H7 (cell line): ENCODE measurements at places on chromosomes 4 and X.

DNA sequence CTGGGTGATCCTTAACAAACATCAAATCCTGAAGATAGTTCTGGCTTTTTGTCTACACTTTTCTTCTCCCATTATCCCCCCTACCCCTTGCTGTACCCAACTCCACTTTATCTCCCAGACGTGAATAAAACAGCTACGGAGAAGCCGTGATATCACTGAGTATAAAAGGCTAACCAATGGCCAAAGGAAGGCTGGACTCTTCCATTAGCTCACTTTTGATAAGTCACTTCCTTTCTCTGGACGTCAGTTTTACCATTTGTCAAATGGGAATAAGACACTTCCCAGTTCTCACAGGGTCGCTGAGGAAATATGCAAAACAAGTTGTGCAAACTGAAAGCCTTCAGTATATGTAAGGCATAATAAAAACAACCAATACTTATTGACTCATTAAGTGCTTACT, 38.6 kb upstream of the EDA2R start:
- no peak for DNase-seq

- no peak for DNase-seq
Measured at GRCh38 chr4:58166490-58166889, 1056.3 kb upstream of the IGFBP7 start.

DNA sequence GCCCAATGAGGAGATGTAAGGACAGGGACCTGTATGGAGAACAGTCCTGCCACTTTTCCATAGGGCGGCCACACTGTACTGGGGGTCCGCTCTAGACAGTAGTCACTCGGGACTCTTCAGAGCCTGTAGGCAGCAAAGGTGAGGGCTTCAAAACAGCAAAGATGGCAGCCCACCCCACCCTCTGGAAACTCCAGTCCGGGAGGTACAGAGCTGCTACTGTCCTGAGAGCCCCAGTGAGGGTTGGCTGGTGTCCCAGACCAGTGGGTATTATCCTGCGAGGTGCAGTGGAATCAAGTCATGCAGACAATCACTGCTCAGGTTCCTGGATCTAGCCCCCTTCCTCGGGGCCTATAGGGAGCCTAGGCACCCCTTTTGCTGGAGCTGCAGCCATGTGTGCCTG, 784.6 kb upstream of the GRID2 start:
- no peak for DNase-seq

DNA sequence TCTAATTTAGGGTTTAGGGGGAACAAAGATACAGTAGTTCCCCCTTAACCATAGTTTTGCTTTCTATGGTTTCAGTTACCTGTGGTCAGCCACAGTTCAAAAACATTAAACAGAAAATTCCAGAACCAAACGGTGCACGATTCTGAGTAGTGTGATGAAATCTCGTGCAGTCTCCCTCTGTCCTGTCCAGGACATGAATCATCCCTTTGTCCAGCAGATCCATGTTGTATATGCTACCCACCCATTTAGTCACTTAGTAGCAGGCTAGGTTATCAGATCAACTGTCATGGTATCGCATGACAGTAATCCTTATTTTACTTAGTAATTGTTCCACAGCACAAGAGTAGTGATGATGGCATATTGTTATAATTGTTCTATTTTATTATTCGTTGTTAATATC, 556.1 kb downstream of the IL1RAPL1 start:
- no peak for DNase-seq

GRCh38 chr4:113708250-113708649, 53.3 kb downstream of the CAMK2D start:
- no peak for DNase-seq

GRCh38 chr4:113623274-113623894, 138.2 kb downstream of the CAMK2D start:
- DNase-seq: no peak

- no peak for DNase-seq
Measured at GRCh38 chr4:126172126-126172525, 857.4 kb downstream of the FAT4 start.

GRCh38 chr4:151604238-151604637, 156.6 kb downstream of the GATB start:
- no peak for DNase-seq

DNA sequence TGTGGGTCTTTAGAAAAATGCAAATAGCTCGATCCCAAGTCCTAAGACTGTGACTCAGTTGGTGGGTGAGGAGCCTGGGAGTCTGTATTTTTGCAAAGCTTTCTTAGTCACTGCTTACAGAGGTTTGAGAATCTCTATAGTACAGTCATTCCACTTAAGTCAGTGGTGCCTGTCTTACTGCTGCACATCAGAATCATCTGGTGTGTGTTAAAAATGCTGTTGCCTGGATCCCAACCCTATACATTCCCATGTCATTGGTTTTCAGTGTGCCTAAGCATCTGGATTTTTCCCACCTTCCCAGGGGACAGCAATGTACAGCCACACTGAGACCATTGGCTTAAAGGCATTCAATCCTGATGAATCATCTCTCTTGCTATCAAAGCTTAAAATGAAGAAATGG, 21.0 kb upstream of the GEMIN8 start:
- DNase-seq: no peak

- no peak for DNase-seq
Measured at GRCh38 chrX:132367314-132367713, 121.5 kb downstream of the MBNL3 start.

GRCh38 chr4:94202769-94203168, 4.9 kb upstream of the SMARCAD1 start:
- DNase-seq: no peak

DNA sequence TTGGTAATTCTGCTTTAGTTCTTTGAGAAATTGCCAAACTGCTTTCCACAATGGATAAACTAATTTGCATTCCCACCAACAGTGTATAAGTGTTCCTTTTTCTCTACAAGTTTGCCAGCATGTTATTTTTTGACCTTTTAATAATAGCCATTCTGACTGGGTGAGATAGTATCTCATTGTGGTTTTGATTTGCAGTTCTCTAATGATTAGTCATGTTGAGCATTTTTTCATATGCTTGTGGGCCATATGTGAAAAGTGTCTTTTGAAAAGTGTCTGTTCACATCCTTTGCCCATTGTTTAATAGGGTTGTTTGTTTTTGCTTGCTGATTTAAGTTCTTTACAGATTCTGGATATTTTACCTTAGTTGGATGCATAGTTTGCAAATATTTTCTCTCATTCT, 25.9 kb downstream of the ENPEP start:
- DNase-seq: no peak

GRCh38 chr4:3874028-3874415, 107.8 kb downstream of the ADRA2C start:
- no peak for DNase-seq
